ENCODE measurements at places on chromosomes 4 and X. TPM values are rescaled to one million over a fixed set of nuclear protein-coding genes. Genes with fewer than 3 reads are reported as not detected.

Gene MXRA5
- polyA plus RNA-seq, result 50.4 TPM

DNA sequence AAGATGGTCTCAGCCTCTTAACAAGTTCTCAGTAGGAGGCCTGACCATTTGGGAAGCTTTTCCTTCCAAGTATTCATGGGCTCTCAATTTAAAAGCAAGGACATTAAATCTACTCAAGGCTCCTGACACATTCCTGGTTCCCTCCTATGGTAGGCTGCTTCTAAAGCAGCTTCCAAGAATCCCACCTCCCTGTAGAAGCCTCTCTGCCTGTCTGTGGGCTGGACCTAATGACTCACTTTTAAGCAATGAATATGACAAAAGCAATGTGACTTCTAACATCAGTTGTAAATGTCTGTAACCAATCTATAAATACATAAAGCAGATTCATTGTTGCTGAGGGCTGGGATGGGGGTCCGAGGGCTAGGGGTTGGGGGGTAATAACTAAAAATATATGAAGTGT lies 99.5 kb upstream of the FAM9B start:
- no peak for DNase-seq

DNA sequence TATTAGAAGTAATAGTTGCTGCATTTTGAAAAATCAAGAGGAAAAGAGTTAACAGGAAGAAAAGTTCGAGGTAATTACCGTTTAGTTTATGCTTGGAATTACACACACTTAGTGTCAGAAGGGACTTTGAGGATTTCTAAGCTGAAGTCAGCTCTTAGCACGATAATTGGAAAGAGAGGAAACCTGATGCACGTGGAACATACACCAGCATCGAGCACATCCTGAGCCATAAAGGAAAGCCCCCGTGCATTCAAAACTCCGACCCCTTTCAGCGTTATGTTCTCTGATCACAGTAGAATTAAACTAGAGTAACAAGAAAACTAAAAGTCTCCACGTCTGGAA lies 400 bp upstream of the PAQR3 start:
- no peak for DNase-seq

DNA sequence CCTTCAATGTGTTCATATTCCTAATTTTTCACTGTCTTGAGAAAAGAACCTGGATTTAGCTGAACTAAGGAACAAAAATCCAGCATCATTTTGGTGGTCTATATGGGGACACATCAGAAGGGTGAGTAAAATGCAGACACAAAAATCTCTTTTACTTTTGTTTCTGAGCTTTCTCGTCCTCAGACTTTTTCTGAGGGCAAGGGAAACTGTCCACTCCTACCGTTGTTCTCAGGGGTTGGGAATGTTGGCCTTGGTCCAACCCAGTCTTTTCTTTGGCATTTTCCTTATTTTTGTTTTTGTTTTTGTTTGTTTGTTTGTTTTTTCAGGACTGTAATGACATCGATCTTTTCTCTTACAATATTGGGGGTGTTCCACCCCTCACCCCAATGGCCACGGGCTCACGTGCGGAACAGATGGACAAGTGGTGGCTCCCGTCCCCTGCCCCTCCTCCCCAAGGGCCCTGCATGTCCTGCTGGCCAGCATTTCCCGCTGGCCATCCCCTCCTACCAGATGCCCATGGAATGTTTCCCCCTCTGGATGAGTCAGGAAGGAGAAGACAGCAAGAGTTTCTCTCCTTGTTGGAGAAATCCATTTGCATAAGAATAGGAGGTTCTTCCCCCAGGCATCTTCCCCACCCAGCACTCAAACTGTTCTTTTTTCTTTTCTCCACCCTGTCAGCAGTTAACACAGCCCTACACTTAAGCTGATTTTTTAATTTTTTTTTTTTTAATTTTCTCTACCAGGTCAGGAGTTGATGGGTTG lies 305.4 kb upstream of the NDST4 start:
- no peak for DNase-seq

Gene TSPAN7
- 130 TPM for polyA plus RNA-seq

Gene BEND4
- 0.10 TPM for polyA plus RNA-seq

- no peak for DNase-seq
Measured at GRCh38 chr4:128410037-128410436, 122.4 kb upstream of the PGRMC2 start.

Gene CXorf49
- not detected for polyA plus RNA-seq

Gene SPANXA1
- polyA plus RNA-seq, result not detected

Gene RHOH
- 0.13 TPM for polyA plus RNA-seq

- no peak for DNase-seq
Measured at GRCh38 chr4:70392057-70392776, 5.5 kb upstream of the OPRPN start.

Gene ZNF674
- polyA plus RNA-seq, result 4.1 TPM

- peak; percentile 27 for DNase-seq
Measured at GRCh38 chr4:157674699-157675098, 454.2 kb downstream of the GRIA2 start.

GRCh38 chrX:44953734-44954502 lies 80.9 kb downstream of the KDM6A start:
- no peak for DNase-seq

Gene CSN2
- polyA plus RNA-seq, result not detected

- no peak for DNase-seq
Measured at GRCh38 chr4:104418286-104418685, 76.4 kb downstream of the CXXC4 start.

- DNase-seq, result no peak
Measured at GRCh38 chr4:144734522-144734921, 88.6 kb downstream of the HHIP start.

- peak; percentile 50 for DNase-seq
Measured at GRCh38 chr4:82268050-82268825, 105.6 kb downstream of the HNRNPD start.

Gene TBX22
- not detected for polyA plus RNA-seq

DNA sequence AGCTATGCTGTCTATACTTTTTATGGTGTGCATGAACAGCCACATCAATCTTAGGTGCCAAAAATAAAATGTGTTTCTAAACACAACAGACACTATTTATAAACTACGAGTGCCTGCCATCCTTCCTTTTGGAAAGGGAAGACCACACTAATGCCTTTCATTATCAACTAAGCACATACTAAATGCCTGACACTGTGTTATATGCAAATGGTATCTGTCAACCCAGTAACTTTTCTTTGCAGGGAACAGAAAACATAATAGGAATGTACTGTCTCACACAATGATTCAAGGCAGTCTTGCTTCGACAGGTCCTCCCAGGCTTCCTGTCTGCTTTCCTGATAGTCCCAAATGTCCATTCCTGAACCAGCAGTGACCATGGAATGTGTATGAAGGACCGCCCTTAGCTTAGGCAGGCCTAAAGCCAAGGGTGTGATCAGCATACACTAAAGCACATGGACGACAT lies 43.8 kb downstream of the ADGRA3 start:
- DNase-seq, result no peak

GRCh38 chrX:23035493-23035892 lies 35.7 kb downstream of the DDX53 start:
- no peak for DNase-seq

GRCh38 chr4:4627906-4628305 lies 86.1 kb upstream of the STX18 start:
- no peak for DNase-seq

GRCh38 chrX:10189317-10190268 lies 32.8 kb downstream of the CLCN4 start:
- DNase-seq, result peak; percentile 72

DNA sequence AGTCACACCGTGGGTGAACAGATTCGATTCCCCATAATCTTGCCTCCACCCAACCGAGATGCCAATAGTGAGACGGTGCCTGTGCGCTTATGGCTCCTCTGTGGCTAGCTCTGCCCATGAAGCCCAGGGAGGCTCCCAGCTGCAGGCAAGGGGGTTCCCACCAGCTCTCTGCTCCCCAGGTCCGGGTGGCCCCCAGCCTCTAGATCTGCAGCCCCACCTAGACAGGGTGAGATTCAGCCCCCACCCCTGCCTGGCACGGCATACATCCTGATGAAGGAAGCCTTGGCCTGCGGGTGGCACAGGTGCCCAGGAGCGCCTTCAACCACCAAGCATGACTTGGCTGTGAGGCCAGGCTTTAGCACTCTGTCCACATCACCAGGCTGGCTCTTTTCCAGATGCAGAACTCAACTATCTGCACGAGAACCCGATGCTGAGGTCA lies 40.6 kb downstream of the WDR1 start:
- no peak for DNase-seq

- peak; percentile 3 for DNase-seq
Measured at GRCh38 chr4:103156106-103156505, 42.0 kb downstream of the CENPE start.

Gene CAPN6
- 512 TPM for polyA plus RNA-seq

DNA sequence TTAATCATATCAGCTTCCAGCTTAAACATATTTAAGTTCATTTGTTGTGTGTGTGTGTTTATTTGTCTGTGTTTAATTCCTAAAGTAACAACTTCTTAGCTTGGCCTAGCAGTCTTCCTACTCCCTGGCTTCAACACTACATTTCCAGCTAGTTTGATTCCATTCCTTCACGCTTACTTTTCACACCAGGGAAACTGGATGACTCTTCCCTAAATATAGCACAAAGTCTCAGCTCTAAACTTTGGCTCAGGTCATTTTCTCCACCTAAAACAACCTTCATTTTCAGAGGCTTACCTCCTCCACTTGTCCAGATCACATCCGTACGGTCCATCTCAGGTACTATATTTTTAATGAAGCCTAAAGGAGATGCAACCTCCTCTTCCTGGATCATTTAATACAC lies 94.4 kb downstream of the KCTD8 start:
- no peak for DNase-seq

- no peak for DNase-seq
Measured at GRCh38 chr4:188220006-188220405, 80.8 kb downstream of the TRIML1 start.

Gene CPLX1
- polyA plus RNA-seq, result 0.28 TPM

DNA sequence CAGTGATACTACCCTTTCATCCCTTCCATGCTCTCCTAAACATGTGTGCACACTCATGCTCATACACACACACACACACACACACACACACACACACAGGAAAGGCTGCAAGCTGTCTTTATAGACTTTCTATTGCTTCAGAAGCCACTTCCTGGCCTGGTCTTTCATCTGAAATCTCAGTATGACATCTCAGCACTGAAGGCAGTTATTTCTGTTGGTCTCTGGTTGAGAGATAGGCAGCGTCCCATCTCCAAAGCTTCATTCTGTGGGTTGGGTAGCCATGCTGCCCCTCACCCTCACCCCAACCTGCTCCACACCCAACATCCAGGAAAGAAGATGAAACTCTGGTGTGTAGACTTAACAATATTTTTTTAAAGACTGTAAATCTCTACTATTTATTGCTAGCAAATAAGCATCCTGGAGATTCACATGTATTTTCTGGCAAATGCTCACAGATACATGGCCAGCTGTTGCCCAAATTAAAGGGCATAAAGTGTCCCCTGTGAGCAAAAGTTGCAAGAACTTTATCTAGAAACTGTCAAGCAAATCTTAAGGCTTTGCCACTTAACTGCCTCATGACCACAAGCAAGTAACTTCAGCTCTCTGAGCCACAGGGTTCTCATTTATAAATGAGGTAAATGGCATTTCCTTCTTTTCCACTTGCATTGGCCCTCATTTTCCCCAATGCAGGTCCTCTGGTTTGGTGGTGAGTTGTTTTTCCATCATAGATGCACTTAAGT lies 189.8 kb upstream of the AFF2 start:
- no peak for DNase-seq

DNA sequence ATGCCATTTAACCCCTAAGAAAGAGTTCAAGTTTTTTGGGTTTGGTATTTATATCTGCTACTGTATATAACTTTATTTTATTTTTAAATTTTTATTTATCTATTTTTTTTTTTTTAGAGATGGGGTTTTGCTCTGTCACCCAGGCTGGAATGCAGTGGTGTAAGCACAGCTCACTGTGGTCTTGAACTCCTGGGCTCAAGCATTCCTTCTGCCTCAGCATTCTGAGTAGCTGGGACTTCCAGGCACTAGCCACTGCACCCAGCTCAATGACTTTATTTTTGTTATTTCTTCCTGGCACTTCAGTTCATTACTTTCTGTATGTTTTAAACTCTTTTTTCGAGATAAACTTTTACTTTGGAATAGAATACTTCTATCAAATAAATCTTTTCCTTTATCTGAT lies 42.4 kb upstream of the PGAM4 start:
- DNase-seq, result no peak

DNA sequence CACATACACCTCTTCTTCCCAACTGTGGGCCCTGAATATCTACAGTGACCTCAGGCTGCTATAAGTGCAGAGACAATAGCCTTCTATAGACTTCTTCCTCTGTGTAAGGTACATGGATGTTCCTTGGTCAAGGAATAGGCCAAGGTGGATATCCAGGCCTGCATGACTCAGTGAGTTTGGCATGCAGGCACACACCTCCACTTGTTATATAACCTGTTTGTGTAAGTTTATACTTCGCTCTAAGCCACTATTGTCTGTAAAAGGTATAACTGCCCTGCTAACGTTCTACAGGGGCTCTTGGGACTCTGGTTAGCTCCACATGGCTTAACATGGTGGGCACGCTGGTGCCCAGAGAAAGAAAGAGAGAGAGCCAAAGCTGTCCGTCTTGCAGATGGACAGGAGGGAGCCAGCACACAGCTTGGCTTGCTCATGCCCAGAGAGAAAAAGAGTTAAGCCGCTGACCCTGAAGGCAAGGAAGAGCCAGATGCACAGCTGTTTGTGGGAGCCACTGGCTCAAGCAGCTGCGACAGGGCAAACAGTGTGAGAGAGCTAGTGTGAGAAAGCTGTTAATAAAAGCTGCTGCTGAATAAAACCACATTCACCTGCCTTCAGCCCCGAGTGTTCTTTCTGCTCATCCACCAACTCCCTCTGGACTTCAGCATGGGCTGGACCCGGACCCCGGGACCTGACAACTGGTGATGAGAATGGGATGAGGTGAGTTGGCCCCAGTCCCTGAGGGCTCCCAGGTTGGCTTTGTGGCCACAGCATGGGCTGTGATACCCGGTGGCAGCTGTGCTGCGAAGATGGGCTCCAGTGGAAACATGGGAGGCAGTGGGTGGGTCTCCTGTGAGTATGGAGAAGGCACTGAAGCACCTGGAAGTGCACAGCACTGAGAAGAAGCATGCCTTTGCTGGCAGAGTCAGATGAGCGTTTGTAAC lies 44.5 kb upstream of the ZBTB33 start:
- DNase-seq, result no peak

Gene HS3ST1
- 0.46 TPM for polyA plus RNA-seq

DNA sequence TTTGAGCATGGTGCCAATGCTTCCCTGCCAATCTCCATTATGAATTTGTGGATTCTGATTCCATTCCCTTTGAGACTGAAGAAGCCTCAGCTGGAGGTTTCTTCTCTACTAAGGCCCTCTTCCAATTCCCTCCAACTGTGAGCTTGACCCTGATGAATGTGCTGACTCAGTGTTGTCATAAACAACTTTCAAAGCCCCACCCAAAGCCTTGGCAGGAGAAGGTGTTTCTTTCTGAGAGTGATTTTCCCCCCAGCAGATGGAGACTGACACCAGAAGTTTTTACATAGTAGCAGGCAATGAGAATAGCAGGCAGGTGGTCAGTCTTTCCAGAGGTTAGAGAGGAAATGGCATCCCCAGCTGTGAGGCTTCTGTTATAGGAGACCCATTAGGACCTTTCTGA lies 53.1 kb downstream of the OCRL start:
- peak; percentile 34 for DNase-seq

DNA sequence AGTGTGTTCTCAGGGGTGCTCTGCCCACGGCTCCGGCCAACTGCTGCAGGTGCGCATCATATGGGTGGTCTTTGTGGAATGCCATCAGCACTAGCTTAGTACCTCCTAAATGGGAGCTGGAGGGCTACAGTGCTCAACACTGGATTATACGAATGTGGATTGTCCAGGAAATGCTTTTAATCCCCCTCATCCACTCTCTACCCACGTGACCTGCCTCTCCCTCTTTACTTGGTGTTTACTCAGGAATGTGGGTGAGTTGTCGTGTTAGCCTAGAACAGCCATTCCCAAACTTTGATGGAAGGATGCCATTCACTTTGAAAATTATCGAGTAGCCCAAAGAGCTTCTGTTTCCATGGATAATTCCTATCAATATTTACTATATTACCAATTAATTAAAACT lies 150.8 kb downstream of the PTTG2 start:
- DNase-seq, result no peak

Data from hindlimb muscle (tissue), 1 donor.